ENCODE measurements at places on chromosomes 12 and 14.

GRCh38 chr14:61841145-61841544 lies 78.9 kb downstream of the SNAPC1 start:
- DNase-seq, result no peak

GRCh38 chr12:3544296-3544965 lies 53.4 kb downstream of the PRMT8 start:
- DNase-seq, result no peak

- DNase-seq, result peak; percentile 26
Observed at GRCh38 chr12:1093166-1093751, 102.2 kb downstream of the ERC1 start.

- DNase-seq, result no peak
Observed at GRCh38 chr14:103143506-103143905, 20.2 kb downstream of the TNFAIP2 start.

DNA sequence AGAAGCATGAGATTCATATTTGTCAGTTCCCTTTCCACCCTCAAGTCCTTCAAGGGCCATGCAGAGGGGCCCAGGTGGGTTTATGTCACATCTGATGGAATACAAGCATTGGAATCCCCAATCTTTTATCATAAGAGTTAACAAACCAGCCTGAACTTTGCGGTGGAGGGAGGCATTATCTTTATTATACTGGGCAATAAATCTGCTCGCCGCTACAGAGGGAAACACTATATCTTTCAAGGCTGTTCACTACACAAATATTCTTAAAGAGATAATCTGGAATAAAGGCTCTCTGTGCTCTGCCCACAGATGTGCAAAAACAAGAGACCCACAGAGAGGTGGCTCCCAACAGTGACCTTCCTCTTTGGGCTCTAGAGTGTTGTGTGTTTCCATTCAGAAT lies 153.6 kb upstream of the PLEKHA5 start:
- no peak for DNase-seq

GRCh38 chr12:39610436-39611025 lies 9.1 kb downstream of the ABCD2 start:
- DNase-seq, result no peak

GRCh38 chr14:67987606-67988005 lies 168.0 kb downstream of the RAD51B start:
- no peak for DNase-seq

DNA sequence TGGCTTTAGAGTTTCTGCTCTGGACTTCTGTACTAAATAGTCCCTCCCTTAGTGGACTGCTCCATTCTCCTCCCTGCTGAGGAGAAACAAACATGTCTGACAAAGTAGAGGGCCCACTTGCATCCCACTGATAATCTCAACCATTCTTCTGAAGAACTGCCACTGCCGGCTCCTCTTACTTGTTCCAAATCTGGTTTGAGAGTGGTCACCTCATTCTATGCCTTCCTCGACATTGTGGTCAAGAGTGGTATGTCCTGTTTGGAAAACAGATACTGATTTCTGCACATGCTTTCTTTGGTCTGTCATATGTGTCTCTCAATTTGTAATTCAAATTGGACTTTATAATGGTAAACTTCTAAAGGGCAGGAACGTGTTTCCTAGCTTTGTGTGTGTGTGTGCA lies 36.3 kb upstream of the PLEKHA5 start:
- DNase-seq, result no peak

GRCh38 chr14:32200368-32201192 lies 1.3 kb upstream of the RNU6-7 start:
- no peak for DNase-seq

DNA sequence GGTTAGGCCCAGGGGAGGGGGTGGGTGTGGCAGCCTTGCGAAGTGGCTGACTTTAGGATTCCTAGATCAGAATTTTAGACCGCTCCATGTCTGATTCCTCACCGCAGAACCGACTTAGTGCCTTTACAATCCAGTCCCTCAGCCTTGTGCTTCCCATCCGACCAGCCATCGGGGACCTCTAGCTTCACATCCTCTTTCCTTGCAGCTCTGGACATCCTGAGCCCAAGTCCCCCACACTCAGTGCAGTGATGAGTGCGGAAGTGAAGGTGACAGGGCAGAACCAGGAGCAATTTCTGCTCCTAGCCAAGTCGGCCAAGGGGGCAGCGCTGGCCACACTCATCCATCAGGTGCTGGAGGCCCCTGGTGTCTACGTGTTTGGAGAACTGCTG lies 557 bp downstream of the COPS7A start:
- DNase-seq, result peak; percentile 4

GRCh38 chr12:101221301-101221700 lies 11.3 kb upstream of the SLC5A8 start:
- no peak for DNase-seq

DNA sequence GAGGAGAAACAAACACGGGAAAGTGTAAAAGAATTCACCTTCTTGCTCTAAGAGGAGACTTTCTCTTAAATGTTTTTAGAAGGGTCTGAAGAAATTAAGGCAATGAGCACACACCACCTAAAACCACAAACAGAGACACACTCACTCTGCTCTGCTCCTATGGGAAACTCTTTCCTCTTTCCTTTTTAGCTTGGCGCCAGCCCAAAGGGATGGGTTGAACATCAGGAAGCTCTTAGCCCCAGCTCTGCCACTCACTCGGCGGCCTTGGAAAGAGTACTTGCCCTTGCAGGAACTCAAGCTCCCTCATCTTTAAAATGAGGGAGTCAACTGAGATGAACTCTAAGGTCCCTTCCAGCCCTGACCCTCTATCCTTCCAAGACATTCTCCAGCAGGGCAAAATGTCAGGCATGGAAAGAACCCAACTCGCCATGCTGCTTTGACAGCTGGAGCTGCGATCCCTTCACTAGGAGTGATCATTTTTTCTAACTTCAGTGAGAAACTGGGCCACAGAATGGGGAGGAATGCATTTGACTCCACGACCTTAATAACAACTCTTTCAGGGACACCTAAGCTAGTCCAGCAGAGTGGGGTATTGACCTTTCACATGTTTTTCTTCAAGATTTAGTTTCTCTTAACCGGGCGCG lies 980 bp upstream of the RNASE8 start:
- no peak for DNase-seq

DNA sequence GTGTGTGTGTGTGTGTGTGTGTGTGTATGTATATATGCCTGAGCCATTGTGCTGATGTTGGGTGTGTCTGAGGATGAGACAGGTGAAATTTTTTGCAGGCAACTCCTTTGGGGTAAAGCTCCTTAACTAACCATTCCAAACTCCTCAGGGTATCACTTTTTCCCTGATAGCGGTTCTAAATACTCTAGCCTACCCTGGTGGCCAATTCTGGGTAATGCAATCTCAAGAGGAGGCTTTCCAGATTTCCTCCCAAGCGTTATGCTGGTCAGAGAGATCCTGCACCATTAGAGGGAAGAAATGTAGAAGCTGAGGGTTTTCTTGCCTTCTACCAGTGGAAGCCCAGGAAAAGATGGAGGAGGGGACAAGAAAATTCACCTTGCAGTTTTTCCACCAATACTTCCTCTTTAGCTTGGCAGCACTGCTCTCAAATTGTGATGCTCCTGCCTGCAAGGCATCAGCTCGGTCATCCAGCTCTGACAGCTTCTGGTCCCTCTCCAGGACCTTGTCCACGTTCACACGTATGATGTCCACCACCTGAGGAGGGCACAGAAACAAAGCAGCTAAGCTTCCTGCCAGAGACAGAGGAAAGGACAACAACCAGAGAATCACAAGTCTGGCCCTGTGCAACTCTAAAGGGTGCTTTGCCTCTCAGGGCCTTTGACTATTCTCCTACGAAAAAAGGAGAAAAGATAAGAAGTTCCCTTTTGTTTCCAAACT lies 4.9 kb downstream of the VAMP1 start:
- DNase-seq, result no peak

GRCh38 chr12:64061868-64062375 lies 160.2 kb downstream of the KICS2 start:
- no peak for DNase-seq

- DNase-seq, result no peak
Observed at GRCh38 chr12:71888521-71888920, 49.0 kb downstream of the TBC1D15 start.

DNA sequence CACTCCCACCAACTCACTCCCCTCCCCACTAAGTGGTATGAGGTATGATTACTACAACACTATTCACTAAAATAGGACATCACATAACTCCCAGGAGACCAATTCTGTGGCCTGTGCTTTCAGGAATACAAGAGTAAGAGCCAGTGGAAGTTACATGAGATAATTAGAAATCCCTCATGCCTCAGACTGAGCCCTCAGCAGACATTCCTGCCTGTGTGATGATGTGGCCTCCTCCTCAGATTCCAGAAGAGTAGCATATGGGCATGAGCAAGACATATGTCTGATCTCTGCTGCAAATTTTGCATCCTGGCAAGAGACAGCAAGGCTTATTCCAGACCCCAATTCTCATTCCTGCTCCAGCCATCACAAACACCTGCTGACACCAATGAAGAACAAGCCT lies 46.0 kb upstream of the BMP4 start:
- no peak for DNase-seq

- no peak for DNase-seq
Observed at GRCh38 chr14:101598159-101598558, 36.9 kb downstream of the DIO3 start.

DNA sequence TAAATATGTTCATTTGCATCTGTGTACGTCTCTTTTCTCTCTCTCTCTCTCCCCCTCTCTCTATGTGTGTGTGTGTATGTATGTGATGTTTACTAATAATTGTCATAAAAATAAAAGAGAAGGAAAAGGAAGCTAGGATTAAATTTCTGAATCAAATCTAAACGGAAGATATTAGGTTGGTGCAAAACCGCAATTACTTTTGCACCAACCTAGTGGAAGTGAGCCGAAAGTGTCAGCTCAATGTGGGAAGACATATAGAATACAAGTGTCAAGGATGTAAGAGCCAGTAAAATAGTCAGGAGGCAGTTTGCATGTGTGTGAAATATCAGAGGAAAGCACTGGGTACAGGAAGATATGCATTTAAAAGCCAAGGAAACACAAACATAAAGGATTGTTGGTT lies 18.5 kb upstream of the OR4K17 start:
- DNase-seq, result no peak

- DNase-seq, result no peak
Observed at GRCh38 chr14:68135566-68135965, 316.0 kb downstream of the RAD51B start.

DNA sequence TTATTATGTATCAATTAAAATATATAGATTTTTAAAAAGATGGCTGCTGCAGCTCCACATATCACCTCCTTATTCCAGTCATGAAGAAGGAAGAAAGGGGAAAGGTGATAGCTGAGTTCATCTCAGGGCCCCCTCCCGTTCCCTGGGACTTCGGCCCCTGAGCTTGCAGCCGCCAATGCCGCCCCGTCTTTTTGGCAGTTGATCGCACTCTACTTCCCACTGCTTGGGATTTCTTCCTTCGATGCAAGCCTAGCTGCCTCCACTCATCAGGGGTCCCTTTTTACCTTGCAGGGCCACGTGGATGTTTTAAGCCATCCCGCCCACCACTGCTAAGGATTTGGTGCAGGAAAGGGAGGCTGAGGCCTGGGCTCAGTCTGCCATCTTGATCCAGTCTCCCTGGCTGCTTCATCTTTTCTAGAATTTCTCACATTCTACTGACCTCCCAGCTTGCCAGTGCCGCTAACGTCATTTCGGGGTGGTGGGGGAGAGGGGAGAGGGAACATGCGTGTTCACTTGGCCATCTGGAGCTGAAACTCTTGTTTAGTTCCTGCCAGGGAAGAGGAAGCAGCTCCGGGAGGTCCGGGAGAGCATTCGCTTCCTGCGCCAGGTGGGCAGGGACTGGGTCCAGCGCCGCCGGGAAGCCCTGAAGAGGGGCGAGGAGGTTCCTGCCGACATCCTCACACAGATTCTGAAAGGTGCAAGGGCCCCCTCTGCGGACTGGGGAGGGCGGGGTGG lies 31.3 kb downstream of the CYP46A1 start:
- no peak for DNase-seq

- no peak for DNase-seq
Observed at GRCh38 chr12:116545936-116546335, 13.2 kb upstream of the MAP1LC3B2 start.

DNA sequence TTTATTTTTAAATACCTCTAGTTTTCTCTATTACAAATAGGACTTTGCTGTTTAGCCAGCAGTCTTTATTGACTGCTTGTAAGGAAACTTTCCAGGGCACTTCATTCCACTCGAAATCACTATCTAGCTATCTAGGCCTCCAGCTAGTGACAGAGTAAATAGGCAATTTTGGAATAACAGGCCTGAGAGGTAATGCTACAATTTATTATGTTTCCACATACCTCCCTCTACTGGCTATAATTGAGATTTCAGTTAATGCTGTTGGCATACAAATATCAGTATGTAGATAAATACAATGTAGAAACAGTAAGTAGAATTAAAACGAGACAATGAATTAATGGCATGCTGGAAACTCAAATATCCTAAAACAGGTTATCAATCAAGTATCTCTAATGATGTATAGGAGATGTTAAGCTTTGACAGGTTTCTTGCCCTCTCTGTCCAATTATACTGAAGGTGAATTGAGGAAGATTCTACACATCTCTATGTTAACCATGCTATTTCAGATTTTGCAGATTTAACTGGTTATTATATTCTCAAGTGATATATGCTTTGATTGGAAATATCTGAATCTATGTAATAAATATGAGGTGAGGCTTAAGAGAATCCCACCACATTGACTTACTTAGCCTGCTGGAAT lies 7.2 kb downstream of the DTD2 start:
- no peak for DNase-seq

- DNase-seq, result no peak
Observed at GRCh38 chr14:38279572-38279971, 23.7 kb upstream of the CLEC14A start.

GRCh38 chr14:64502887-64503433 lies 678 bp downstream of the ZBTB25 start:
- no peak for DNase-seq

GRCh38 chr14:71855399-71856036 lies 76.7 kb upstream of the RGS6 start:
- DNase-seq, result peak; percentile 28

DNA sequence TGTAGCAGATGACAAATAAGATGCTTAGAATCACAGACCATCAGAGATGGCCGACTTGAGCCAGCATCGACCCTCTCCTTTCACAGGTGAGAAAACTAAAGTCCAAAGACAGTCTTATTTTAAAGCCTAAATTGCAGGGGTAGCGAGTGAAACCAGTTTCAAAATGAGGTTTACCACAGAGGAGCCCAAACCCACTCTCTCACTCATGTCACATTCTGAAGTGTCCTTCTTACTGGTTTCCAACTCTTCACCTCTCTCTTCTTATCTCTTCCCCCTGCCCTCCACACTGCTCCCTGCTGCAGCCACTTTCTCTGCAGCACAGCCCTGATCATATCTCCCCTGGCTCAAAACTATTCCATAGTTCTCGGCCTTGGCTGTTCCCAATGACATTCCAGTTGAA lies 57.0 kb upstream of the NID2 start:
- no peak for DNase-seq

- no peak for DNase-seq
Observed at GRCh38 chr12:96822641-96823040, 84.4 kb upstream of the NEDD1 start.

GRCh38 chr12:94957006-94957405 lies 46.5 kb downstream of the NDUFA12 start:
- DNase-seq, result no peak

DNA sequence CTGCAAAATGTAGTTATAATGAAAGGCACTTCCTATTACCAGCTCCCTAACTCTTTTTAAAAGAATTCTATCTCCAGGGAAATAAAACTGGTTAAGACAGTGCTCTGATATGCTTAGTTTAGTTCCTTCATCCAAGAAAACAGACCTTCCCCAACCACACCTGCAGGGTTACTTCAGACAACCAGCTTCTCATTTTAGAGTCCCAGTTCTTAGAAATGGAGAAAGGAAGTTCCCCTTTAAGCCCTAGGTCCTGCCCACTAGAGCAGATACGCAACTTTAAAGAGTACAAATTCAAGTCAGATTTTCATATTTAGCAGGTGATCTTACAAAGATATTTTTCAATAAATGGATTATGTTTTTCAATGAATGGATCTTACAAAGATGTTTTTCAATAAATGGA lies 4.4 kb upstream of the WSB2 start:
- no peak for DNase-seq
